Sigmoid colon (tissue), 7 donors: ENCODE measurements at places on chromosomes 6 and 20. TPM values are rescaled to one million over a fixed set of nuclear protein-coding genes. Genes with fewer than 3 reads are reported as not detected.

Gene TRAPPC3L
- total RNA-seq = not detected

DNA sequence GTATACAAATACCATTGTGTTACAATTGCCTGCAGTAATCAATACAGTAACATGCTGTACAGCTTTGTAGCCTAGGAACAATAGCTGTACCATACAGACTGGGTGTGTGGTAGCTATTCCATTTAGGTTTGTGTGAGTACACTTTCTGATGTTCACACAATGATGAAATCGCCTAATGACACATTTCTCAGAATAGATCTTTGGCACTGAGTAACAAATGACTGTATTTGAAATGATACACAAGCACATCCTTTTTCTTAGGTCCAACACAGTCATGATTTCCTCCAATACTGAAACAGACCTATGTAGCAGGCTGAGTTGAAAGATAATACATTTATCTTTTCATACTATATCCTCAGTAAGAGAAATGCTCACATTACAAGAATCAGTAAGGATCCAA, 13.9 kb downstream of the KHDRBS2 start:
- no peaks in the 10 kb centered on the region for H3K36me3 ChIP-seq
- no peak for DNase-seq
- H3K4me1 ChIP-seq = no peaks in the 10 kb centered on the region
- H3K27ac ChIP-seq = no peak overlapping the region
- no peak overlapping the region for H3K4me3 ChIP-seq

Gene GSTA3
- total RNA-seq = not detected

Gene SEMG1
- total RNA-seq = not detected

DNA sequence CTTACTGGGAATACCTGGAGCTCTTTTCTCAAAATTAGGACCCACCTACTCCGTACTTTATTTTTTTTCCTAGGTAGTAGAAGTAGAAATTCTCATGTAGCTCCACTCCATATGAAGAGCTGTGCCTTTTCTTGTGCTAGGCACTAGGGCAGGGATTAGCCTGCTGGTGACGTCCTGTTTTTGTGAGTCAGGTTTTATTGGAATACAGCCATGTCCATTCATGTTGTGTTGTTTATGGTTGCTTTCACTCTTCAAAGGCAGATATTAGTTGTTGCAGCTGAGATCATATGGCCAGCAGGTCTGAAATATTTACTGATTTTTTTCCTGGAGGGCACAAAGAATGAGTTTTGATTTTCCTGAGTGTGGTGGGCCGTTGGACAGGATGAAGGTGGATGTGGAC, 20.5 kb downstream of the XRN2 start:
- no peak overlapping the region for H3K27ac ChIP-seq
- no peak overlapping the region for H3K4me3 ChIP-seq
- no peaks in the 10 kb centered on the region for H3K36me3 ChIP-seq
- DNase-seq = no peak

Gene OGFRL1
- 31.5 TPM for total RNA-seq

GRCh38 chr6:71226151-71226550, 62.5 kb upstream of the OGFRL1 start:
- H3K36me3 ChIP-seq = no peaks in the 10 kb centered on the region
- no peak for DNase-seq
- H3K27ac ChIP-seq = no peak overlapping the region
- no peaks in the 10 kb centered on the region for H3K27me3 ChIP-seq

DNA sequence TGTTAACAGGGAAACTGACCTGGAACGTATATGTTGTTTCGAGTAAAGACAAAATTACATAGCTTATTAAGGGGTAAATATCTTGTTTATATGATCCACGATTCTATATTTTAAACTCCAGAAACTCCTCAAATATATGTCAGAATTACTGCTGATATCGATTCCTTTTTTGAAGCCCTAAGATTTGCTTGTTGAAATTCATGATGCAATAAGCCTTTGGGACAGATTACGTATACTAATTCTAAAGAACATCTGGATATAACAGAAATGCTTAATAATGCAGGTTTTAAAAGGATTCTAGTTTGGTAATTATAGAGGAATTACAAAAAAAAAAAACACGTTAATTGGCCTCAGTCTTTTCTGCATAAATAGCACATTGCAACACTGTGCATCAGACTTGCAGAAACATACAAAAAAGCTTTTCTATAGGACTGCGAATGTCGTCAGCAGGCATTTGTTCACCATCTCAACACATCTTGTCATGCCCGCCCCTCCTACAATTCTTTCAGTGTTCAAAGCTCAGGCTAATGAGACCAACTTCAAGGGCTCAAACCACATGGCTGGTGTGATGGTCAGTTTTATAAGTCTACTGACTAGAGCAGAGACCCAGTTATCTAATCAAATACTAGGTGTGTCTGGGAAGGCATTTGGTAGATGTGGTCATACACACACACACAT, 74.9 kb downstream of the AGPAT4 start:
- H3K4me1 ChIP-seq = no peaks in the 10 kb centered on the region
- H3K27ac ChIP-seq = no peak overlapping the region
- DNase-seq = no peak

DNA sequence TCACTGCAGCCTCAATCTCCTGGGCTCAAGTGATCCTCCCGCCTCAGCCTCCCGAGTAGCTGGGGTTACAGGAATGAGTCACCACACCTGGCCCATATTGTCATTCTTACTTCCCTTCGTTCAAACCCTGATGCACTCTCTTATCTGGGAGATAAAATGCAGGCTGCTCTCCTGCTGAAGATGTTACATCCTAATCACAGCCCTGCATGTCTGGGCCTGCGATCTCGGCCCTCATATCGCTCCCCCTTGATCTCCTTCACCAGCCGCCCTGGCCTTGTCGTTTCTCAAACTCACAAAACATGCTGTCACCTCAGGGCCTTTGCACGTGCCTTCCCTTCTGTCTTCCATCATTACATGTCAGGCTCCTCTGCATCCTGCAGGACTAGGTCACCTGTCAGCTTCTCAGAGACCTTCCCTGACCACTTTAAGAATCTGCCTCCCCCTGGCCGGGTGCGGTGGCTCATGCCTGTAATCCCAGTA, 8.8 kb upstream of the C20orf203 start:
- DNase-seq = no peak
- H3K4me3 ChIP-seq = no peak overlapping the region
- H3K27ac ChIP-seq = no peak overlapping the region
- no peaks in the 10 kb centered on the region for H3K4me1 ChIP-seq
- no peaks in the 10 kb centered on the region for H3K27me3 ChIP-seq
- no peaks in the 10 kb centered on the region for H3K36me3 ChIP-seq

GRCh38 chr20:24340933-24341332, 128.5 kb upstream of the SYNDIG1 start:
- no peak overlapping the region for H3K4me3 ChIP-seq
- no peak overlapping the region for H3K27ac ChIP-seq
- DNase-seq = no peak
- H3K36me3 ChIP-seq = no peaks in the 10 kb centered on the region

DNA sequence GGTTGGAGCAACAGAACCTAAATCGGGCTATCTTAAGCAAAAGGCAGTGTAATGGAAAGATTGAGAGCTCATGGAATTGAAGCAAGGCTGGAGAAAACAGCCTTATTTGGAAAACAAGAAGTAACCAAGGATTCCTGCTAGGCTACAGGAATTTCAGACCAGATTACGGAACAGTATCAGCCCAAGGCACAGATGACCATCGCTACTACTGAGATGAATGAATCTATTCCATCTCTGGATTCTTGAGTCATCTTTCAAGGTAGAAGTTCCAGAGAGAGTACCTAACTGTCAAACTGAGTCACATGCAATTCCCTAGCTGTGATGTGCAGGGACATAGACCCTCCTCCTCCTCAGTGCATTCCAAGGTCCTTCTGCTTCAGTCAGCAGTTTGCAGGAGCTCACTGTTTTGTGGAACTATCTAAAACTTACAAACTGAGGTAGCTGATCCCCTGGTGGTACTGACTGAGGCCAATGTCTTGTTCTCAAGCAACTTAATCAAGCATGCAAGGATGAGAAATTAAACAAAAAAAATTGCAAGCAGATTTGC, 62.0 kb upstream of the SMLR1 start:
- no peak for DNase-seq
- no peaks in the 10 kb centered on the region for H3K36me3 ChIP-seq
- no peak overlapping the region for H3K4me3 ChIP-seq
- no peaks in the 10 kb centered on the region for H3K4me1 ChIP-seq
- H3K27me3 ChIP-seq = no peaks in the 10 kb centered on the region

Gene TNF
- total RNA-seq = not detected

GRCh38 chr20:57535297-57535696, 10.4 kb upstream of the CTCFL start:
- H3K4me1 ChIP-seq = peaks cover 8% of the 10 kb centered on the region
- no peak overlapping the region for H3K4me3 ChIP-seq
- H3K27me3 ChIP-seq = peaks cover 7% of the 10 kb centered on the region
- peak; percentile 17 for DNase-seq

- no peaks in the 10 kb centered on the region for H3K4me1 ChIP-seq
- DNase-seq = no peak
- H3K27ac ChIP-seq = no peak overlapping the region
- H3K36me3 ChIP-seq = no peaks in the 10 kb centered on the region
- no peaks in the 10 kb centered on the region for H3K27me3 ChIP-seq
These were observed 374.4 kb upstream of the MARCKS start for GRCh38 chr6:113482771-113483170.

Gene TPX2
- total RNA-seq = not detected

Gene VGLL2
- not detected for total RNA-seq

Gene MEP1A
- total RNA-seq = 0.36 TPM

DNA sequence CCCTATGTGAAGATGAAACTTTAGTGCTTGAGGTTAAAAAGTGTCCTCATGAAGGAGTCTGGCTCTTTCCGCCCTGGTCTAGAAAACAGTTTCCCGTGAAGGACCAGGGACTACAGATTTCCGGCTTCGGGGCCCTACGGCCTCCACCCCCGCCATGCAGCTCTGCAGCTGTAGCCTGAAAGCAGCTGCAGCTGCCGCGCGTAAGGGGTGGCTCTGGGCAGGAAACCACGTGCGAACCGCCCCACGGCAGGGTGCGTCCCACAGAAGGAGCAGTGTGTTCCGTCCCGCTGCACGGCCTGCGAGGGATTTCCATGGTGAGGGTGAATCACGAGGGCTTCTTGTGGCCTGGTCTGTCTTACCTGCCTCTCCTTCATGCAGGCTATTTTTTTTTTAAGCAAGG, 117.0 kb downstream of the ERMARD start:
- no peak overlapping the region for H3K4me3 ChIP-seq
- no peaks in the 10 kb centered on the region for H3K27me3 ChIP-seq
- H3K27ac ChIP-seq = no peak overlapping the region
- DNase-seq = peak; percentile 65
- H3K4me1 ChIP-seq = no peaks in the 10 kb centered on the region

DNA sequence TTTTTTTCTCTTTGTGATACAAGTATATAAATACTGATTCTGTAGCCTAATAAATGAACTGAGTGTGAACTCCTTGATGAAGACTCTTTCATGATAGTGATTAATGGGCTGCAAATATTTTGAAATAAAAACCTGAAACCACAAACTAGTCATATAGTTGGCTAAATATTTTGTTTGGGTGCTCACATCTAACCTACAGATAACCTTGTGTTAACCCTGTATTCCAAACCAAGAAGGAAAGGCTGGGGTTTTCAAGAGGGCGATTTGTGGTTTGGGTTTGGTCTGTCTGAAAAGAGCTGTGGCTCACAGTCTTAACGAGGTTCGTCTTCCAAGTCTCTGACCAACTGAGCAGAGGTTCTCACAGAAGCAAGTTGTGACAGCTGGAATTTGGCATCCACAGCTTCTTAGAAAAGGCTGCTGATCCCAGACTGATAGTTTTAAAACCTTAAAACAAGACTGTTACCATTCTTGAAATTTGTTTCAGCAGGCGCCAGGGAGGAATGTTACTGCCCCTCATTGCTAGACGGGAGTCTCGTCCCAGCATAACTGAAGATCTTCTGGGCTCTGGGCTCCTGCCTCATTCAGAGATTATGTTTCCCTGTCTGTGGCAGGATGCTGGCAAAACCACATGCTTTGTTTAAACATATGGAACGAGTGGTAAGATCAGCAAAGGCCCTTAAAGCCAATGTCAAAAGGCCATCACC, 736.4 kb upstream of the MARCKS start:
- no peak overlapping the region for H3K4me3 ChIP-seq
- H3K27me3 ChIP-seq = no peaks in the 10 kb centered on the region
- no peak for DNase-seq
- H3K4me1 ChIP-seq = no peaks in the 10 kb centered on the region
- H3K27ac ChIP-seq = no peak overlapping the region

Gene CGA
- not detected for total RNA-seq

DNA sequence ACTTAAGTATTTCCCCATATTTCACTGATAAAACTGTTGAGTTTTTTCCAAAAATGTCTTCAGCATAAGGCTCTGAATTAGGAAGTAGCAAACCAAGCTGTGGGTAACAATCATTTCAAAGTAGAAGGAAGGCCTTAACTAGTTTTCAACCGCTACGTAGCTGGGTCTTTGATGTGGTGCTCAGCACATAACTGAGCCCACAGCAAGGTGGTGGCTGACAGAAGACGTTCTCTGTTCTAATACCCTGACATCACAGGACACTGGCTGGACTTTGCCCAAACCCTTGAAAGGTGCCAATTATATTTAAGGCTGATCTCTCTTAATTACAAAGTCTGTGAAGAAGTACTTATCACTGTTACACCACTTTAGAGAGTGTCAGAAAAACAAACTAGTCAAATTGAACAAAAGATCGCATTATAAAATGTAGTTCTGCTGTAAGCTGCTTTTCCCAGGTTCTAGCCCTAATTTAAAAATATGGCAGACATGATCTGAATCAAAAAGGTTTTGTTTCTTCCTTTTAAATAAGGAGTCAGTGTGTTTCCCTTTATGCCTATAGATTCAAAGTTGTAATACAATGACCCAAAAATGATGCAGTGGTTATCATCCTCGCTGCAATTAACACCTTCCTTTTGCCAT, 26.7 kb downstream of the MAN1A1 start:
- H3K36me3 ChIP-seq = peaks cover 4% of the 10 kb centered on the region
- no peak overlapping the region for H3K4me3 ChIP-seq
- H3K4me1 ChIP-seq = peaks cover 4% of the 10 kb centered on the region
- DNase-seq = no peak
